ENCODE measurements at places on chromosomes 13 and 19.

GRCh38 chr13:113724780-113725315, 34.2 kb upstream of the TMEM255B start:
- no peak for DNase-seq

- no peak for DNase-seq
Measured at GRCh38 chr13:113005997-113006396, 37.0 kb downstream of the MCF2L start.

DNA sequence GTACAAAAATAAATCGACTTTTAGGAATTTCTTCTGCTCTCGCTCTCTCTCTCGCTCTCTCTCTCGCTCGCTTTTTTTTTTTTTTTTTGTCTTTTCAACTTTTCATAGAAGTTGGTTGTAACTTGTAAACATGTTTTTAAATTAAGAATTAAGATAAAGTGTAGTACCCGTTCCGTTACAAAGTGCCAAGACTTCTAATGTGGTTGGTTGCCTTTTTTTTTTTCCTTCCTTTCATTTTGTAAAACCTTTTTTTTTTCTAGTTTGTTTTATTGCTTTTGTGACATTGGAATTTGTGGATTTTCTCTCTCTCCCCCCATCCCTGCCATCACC, 20.4 kb downstream of the ZBTB7A start:
- no peak for DNase-seq

DNA sequence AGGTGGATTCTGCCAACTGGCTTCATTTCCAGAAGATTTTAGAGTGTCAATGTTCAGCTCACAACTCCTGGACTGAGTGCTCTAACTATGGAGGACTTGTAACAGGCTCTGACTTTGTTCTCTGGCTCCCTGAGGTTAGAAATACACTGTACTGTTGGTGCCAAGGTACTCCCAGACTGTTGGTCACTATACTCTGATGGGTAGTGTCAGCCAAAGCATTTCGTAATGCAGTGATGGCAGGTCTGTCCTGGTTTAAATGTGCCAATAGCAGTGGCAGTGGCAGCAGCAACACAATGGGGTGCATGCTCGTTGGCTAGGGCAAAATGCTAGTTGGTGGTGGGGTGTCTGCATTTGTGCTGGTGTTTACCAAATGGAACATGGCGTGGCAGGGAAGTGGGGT, 472.2 kb downstream of the TDRD3 start:
- no peak for DNase-seq

DNA sequence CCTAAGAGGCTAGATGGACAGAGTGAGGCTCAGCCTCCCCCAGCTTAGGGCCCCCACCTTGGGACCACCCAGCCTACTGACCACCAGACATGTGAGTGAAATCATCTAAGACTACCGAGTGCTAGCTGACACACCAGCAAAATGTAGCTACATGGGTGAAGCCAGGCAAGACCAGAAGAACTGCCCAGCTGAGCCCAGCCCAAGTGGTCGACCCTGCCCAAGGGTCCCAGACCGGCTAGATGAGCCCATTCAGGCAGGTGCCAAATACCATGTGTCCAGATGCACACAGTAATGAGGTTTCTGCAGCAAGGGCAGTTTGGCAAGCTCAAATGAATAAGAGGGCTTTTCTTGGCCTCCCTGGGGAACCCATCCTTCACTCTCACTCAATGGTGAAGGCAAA, 56.6 kb downstream of the ZNF557 start:
- DNase-seq: no peak

- DNase-seq: no peak
Measured at GRCh38 chr13:35855531-35856019, 275.6 kb downstream of the DCLK1 start.

DNA sequence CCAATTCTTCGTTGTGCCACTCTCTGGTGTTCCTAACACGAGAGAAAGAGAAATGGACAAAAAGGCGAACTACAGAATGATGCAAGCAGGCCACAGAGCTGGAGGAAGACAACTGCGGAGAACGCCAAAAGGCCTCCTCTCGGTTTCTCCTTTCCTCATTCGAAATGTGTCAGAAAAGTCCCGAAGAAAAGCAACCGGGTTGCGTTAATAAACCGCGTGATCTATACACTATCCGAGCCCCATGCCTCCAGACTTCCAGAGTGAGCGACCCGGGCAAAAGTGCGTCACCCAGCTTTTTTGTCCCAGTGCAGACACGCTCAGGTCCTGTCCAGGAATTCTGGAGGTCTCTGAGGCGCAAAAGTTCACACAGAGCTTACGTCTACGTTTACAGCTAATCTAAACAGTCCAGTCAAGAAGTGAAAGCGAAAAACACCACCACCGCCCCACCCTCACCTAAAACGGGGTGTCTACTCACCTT, 413 bp downstream of the N4BP2L2 start:
- DNase-seq: peak; percentile 76

DNA sequence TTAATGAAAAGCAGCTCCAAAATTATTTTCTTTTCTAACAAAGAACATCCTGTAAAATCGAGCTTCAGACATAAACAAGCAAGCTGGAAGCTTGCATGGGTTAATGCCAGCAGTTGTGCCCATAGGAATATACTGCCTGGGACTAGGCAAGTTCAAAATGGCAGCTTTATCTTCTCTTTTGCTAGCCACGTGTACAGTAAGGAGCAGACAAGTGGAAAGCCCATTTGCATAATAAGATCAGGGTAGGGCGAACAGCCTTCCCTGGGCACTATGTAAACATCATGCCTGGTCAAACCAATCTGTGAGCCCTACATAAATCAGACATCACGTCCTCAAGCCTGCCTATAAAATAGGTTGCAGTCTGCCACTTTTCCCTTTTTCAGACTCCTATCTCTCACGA, 489.7 kb downstream of the RFC3 start:
- no peak for DNase-seq
